SK-N-SH treated with all-trans-retinoic acid at 6 μM for 48 hours (cell line): ENCODE measurements at places on chromosomes 4 and X.

DNA sequence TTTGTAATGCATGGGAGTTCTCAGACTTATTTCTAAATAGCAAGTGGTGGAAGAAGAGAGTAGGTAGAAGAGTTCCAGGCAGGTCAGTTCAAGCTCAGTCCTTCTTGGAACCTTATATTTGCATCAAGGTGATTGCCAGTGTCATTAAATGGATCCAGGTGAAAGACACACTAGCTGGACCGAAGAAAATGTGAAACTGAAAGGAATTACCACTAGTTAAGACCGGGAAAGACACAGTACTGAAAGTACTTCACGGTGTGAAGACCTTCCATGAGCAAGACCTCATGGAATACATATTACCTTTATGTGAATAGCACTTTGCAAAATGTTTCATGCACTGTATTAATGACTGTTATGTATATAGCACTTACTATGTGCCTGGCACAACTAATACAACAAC lies 19.1 kb downstream of the TMEM150C start:
- no peak for ATAC-seq

GRCh38 chr4:168797194-168797593 lies 212.9 kb downstream of the CBR4 start:
- ATAC-seq, result peak; percentile 70

DNA sequence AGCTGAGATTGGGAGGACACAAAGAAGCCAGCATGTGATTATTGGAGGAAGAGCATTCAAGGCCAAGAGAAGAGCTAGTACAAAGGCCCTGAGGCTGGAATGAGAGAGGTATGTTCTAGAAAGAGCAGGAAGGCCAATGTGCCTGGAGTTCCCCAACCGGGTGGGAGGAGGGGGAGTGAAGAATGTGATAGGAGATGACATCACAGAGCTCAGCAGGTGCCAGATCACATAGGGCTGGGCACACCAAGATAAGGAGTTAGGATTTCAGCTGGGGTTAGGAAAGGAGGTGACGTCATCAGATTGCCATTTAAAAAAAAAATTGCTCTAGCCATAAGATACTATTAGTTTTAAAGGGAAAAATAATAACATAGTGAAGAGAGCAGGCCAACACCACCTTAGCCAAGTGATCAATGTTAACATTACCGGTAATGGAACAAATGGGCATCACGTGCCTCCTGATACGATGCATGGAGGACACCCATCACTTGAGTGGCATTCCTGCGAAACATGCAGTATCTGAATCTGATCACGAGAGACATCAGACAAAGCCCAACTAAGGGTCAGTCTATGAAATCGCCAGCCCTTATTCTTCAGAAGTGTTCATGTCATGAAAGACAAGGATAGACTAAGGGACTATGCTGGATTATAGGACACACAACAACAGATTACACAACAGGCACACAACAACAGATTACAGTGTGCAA lies 344.3 kb downstream of the BCOR start:
- ATAC-seq, result no peak

- no peak for ATAC-seq
Measured at GRCh38 chrX:1223242-1223600, 10.8 kb upstream of the CRLF2 start.

- ATAC-seq, result no peak
Measured at GRCh38 chrX:13597874-13598273, 28.5 kb downstream of the EGFL6 start.

DNA sequence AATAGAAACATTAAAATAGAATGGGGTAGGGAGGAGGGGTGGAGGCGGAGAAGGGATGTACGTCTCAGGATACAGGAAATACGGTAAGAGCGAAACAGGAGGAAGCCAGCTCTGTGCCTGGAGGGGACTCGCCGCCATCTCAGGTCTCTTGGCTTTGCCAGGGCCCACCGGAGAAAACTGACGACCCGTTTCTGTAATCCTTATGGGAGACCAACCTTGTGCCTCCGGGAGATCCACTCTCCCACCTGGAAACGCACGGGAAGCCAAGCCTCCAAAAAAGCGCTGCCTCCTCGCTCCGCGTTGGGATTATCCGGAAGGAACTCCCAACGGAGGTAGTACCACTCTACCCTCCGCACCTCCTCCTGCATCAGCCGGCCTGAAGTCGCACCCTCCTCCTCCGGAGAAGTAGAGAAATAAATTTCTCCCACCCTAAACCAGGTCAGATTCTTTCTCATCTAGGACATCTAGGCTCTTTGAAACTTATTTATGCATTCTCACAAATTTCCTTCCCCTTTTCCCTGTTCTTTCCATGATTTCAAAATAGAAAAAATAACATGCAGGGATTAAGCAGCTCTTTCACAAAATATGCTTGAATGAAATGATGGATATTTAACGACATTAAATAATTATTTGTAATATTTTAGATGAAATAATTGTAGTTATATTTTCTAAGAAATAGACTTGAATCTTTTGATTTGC lies at the start of gene NBDY:
Gene NBDY, plus strand, starts transcription at position 92 of the 699 bp plus-strand sequence. Its CDS starts 111 bp downstream, at position 203.
- peak; percentile 96 for ATAC-seq

- ATAC-seq, result peak; percentile 83
Measured at GRCh38 chr4:88743696-88744095, 46.1 kb upstream of the NAP1L5 start.

- ATAC-seq, result no peak
Measured at GRCh38 chrX:131264665-131265064, 24.4 kb downstream of the IGSF1 start.

GRCh38 chr4:156374069-156374468 lies 420.4 kb upstream of the CTSO start:
- ATAC-seq, result no peak

DNA sequence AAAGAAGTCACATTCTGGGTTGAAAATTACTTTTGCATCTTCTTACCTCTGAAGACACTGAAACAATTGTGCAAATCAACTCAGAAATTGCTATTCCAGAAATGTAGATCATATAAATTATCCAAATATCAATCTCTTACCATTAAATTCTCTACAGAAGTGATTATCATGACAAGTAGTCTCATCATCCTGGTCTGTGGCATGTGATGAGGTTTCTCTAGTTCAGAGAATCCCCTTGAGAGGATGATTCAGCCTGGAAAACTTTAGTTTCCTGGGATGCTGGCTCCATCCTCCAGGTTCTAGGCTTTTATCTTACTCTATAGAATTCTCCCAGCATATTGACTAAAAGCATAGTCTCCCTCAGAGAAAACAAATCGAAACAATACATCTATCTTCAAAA lies 76.2 kb upstream of the S100G start:
- peak; percentile 83 for ATAC-seq

- ATAC-seq, result no peak
Measured at GRCh38 chr4:170698334-170698733, 608.6 kb upstream of the AADAT start.

DNA sequence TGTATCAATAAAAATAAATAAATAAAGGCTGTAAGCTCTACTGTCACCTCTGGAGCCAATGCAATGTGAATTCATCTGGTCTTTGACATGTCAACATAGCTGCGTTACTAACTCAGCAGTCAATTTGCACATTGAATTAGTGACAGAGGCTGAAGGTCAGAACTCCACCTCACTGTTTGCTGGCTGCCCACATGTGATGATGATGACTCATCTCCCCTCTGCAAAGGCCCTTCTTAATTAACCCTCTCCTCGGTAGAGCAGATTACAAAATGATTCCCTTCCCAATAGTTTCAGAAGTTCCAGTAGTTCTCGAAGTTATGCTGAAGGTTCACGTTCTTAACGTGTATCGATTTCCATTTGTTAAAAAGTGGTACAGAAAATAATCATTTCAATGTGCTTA lies 1626.0 kb upstream of the TENM3 start:
- ATAC-seq, result no peak

GRCh38 chr4:183038436-183038835 lies 60.6 kb upstream of the WWC2 start:
- ATAC-seq, result no peak
